ENCODE measurements at places on chromosomes 2 and 18.

- no peak for DNase-seq
These were observed 250.2 kb downstream of the LPIN1 start for GRCh38 chr2:11996618-11997017.

- no peak for DNase-seq
These were observed 195.8 kb downstream of the MTX2 start for GRCh38 chr2:176464886-176465564.

GRCh38 chr2:120803764-120804335 is 68.2 kb downstream of the GLI2 start:
- no peak for DNase-seq

DNA sequence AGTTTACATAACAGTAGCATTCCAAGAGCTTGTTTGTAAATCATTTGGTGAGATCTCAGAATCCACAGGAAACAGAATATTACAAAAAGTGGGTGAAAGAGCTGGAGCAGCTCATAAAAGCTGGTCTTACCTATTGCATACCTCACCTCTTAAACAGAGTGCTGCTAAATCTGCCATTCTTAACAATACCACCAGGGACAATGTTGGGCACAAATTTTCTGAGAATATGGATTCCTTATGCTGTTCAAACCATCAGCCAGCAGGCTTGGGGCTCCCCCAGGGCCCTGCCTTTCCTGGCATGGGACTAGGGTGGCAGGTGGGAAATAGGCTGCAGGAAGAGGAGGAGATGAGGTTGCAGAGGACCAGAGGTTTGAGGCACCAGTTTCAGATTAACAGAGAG is 55.6 kb downstream of the TGFA start:
- no peak for DNase-seq

- no peak for DNase-seq
These were observed 111.0 kb downstream of the BCL2L11 start for GRCh38 chr2:111231532-111232252.

- DNase-seq: peak; percentile 10
These were observed 89.1 kb upstream of the LHCGR start for GRCh38 chr2:48844417-48845155.

GRCh38 chr2:108625186-108625827 is 91.0 kb downstream of the LIMS1 start:
- peak; percentile 53 for DNase-seq

DNA sequence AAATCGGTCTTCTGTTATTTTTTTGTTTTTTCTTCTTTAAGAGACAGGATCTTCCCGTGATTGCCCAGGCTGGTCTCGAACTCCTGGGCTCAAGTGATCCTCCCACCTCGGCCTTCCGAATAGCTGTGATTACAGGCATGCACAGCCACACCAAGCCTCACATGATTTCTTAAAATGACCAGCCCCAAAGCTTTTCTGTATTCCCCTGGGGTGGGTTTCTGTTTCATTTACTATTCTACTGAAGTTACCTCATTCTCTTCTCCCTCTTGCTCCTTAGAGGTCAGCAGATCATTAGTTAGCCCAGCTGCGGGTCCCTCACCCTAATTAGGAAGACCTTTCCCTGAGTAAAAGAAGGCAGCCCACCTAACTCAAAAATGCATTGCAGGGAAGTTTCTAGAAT is 27.6 kb downstream of the SLC1A4 start:
- peak; percentile 39 for DNase-seq

- DNase-seq: peak; percentile 31
These were observed 101.2 kb upstream of the GALNT13 start for GRCh38 chr2:153770359-153770991.

GRCh38 chr2:136135921-136136906 is 18.3 kb upstream of the CXCR4 start:
- DNase-seq: peak; percentile 97

DNA sequence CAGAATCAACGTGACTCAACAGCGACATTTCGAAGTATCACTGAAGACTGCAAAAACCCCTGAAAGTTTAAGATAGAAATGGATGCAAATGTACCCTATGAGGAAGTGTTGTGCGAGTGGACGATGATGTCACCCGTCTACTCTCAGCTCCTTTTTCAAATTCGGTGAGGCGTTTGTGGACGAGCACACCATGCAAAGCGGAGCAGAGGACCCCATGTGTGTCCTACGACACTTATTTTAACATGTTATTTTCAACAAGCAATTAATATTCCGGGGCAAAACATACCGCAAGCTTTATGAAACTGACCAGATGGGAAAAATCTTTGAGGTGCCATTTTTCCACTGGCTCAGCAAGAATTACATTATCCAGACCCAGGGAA is 2.0 kb downstream of the PXDN start:
- peak; percentile 44 for DNase-seq

- DNase-seq: no peak
These were observed 133.6 kb downstream of the PHLPP1 start for GRCh38 chr18:62848946-62849345.

DNA sequence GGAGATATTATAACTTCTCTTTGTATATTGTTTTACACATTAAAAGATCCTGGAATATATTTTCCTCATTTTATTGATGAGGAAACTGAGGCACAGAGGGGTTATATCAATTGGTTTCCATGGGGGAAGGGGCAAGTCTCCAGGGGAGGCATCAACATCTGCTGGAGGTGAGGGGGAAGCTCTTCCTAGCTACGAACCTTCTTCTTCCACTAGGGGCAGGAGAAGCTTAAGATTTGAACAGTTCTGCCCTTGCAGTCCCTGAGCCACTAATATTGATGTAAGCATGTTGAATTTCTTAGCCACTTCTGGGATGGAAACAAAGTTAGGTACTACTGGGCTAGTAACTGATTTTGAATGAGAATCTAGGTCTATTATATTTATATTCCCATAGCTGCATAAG is 140.1 kb upstream of the AQP4 start:
- peak; percentile 31 for DNase-seq

GRCh38 chr2:120392923-120393322 is 47.0 kb downstream of the INHBB start:
- DNase-seq: no peak

GRCh38 chr18:76359909-76360308 is 135.1 kb downstream of the ZNF516 start:
- DNase-seq: no peak

- DNase-seq: no peak
These were observed 872.2 kb upstream of the NXPH2 start for GRCh38 chr2:139652385-139652784.

- DNase-seq: peak; percentile 72
These were observed 37.0 kb downstream of the TGFA start for GRCh38 chr2:70516596-70516995.

- no peak for DNase-seq
These were observed 3.2 kb upstream of the NEU2 start for GRCh38 chr2:233029321-233029720.

DNA sequence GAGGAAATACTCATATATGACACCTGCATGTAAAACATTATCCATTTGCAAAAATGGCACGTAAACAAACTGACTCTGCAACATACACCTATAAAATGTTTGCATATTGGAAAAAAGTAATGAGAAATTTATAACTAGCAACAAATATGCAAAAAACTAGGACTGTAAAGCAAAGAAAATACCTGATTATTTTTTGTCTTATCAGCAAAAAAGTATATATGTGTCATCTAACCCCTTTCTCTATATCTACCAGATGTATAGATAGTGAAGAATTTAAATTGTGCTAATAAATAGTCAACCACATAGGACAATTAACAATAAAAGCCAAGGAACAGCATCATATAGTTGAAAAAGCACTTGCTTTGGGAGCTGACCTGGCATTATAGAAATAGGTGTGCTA is 543.8 kb downstream of the LRP1B start:
- DNase-seq: no peak

GRCh38 chr2:132978840-132979239 is 308.8 kb upstream of the LYPD1 start:
- DNase-seq: no peak

GRCh38 chr2:121408641-121409040 is 122.0 kb upstream of the RNU4ATAC start:
- DNase-seq: no peak

DNA sequence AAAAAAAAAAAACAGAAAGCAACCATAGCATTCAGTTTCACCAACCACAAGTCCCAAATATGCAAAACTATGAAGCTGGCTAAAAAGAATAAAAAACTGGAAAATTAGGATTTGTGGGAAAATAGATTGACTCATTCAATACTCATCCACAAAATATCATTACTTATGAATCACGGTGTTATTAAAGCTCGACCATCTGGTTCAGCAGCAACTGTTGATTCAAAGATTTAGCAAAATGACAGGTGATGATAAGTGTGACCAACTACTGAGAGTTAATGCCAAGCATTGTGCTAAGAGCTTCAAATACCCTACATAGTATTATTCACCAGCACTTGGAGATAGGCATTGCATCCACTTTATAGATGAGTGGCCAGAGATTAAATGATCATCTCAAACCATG is 26.2 kb upstream of the XDH start:
- DNase-seq: no peak

GRCh38 chr2:234770031-234770506 is 181.7 kb upstream of the SH3BP4 start:
- DNase-seq: no peak

- DNase-seq: no peak
These were observed 88.7 kb downstream of the TFCP2L1 start for GRCh38 chr2:121196132-121196848.

DNA sequence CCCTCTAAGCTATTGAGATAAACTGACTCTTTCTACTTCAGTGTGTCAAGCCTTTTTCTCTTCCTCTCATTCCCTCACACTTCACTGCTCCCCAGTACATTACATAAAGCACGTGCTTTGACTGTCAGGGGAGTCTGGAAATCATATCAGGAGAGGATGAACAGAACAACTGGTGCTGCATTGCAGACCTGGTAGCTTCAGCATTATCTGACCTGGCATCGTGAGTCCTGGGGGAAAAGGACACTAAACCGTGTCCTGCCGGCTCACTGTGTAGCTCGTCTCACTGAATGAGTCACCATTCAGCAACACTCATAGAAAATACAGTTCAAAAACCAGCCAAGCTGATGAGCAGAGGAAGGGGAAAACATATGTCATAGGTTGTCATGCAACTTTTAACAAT is 108.5 kb upstream of the UNC80 start:
- peak; percentile 7 for DNase-seq

- DNase-seq: no peak
These were observed 49.1 kb downstream of the CCDC85A start for GRCh38 chr2:56232912-56233311.

Measured in NB4 (cell line).